ENCODE measurements at places on chromosomes 4 and X.

GRCh38 chr4:109953556-109953955 lies 40.9 kb downstream of the EGF start:
- DNase-seq: no peak

- no peak for DNase-seq
Measured at GRCh38 chr4:128663325-128663724, 146.2 kb upstream of the JADE1 start.

DNA sequence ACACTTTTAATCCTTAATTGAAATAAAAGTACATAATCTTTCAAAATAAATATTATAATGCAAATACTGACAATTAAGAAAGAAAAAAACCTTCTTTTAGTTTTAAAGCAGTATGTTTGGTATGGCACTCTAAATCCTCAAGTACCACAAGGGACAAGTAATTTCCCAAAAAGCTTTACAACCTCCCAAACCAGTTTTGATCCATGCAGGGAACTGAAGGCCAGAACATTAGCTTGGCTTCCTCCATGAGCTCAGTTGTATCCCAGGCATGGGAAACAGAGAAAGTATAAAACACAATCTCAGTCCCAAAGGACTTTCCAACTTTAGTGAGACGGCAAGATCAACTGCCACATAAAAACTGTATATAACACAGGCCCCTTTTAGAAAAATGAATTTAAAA lies 82.2 kb downstream of the ZNF330 start:
- DNase-seq: no peak

GRCh38 chrX:32289356-32289755 lies 922.0 kb downstream of the DMD start:
- no peak for DNase-seq

- DNase-seq: no peak
Measured at GRCh38 chr4:133355633-133356032, 206.5 kb downstream of the PCDH10 start.
